ENCODE measurements at places on chromosomes 5 and 9.

- DNase-seq, result no peak
Measured at GRCh38 chr9:134502809-134503211, 138.8 kb upstream of the COL5A1 start.

DNA sequence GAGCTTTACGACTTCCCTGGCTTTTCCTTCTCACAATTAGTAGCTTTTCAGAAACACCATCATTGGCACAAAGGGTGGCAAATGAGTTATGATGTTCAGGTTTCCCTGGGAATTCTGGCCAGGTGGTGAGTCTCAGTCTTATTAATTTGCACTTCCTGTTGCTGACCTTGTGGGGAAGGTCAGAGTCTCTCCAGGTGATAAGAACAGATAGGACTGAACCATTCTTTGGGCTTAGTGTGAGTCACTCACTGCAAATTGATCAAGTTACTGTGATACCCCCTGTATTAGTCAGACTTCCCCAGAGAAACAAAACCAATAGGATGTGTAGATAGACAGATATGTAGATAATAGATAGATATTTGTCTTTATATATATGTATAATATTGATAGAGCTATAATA lies 53.8 kb upstream of the RANBP3L start:
- no peak for DNase-seq

DNA sequence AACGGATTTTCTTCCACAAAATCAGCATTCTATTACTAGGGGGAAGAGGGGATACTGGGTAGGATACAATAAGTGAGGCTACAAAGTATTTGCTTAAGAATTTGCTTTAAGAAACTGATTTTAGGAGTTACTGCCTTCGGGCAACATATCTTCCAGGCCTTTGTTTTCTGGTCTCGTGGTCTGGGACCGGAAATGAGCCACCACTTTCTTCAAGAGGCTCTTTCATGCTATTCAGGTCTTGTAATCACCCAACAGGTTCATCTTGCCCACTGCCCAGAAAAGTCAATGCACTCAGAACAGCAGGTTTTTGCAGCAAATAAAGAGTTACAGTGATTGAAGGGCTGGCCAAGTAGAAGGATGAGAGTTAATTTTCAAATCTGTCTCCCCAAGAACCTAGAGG lies 6.6 kb upstream of the AOPEP start:
- DNase-seq, result no peak

- no peak for DNase-seq
Measured at GRCh38 chr9:33300546-33300945, 10.2 kb downstream of the NFX1 start.

DNA sequence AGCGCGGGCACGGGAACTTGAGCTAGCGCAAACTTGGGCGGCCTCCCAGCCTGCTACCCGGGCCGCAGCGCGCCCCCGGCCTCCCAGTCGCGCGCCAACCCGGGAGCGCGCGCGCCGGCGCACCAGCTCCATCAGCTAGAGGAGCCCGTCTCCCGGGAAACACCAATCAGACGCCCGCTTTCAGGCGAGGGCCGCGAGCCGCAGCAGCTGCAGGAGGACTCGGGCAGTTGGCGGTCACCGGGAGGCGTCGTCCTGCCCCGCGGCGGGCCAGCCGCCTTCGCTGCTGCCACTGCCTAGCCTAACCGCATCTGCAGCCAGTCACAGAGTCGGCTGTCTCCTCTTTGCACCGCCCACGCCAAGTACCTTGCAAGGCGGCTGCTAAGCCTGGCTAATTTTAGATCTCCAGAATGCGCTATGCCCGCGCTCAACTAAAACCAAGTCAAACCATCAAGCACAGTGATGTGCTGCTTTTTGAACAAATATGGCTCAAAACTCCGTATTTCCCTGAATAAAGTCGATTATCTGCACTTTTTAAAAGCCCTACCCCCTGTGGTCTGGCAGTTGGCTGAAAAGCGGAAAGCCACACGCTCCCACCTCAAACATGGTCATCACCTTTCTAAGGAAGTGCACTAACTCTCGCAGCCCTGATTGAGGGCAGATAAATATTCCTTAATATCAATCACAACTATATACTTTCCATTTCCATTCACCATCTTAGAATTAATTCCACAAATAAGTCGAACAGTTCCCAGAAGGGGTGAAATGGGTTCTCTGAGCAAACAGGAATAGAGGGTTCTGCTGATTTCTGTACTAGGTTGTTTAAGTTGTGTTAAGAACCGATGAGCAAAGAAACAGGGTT lies 221.8 kb downstream of the MEF2C start:
- DNase-seq, result no peak

DNA sequence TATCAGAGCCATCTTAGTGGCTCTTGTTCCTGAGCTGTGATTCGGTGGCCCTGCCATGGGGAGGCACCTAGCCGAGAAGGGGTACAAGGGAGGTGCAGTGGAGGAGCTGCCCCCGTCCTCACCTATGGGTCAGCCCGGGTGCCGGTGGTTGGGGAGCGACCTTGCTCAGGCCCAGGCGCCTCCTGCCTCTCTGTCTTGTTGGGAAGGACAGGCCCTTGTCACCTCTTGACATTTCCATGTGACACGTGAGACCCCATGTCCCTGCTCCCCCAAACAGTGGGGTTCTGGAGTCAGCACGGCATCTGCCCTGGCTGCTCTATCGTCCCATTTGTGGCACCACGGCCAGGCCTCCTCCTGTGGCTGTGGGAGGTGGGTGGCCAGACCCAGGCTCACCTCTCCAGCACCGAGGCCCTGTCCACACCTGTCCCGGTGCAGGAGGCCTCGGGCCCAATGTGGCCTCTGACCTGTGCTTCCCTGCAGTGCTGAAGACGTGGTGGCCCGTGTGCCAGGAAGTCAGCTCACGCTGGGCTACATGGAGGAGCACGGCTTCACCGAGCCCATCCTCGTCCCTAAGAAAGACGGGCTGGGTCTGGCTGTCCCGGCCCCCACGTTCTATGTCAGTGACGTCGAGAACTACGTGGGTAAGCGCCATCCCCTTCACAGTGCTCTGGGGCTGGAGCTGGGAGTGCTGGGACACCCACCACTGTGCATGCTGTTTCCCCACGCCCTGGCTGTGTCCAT lies 68.9 kb downstream of the PHF2 start:
- DNase-seq, result no peak

- DNase-seq, result no peak
Measured at GRCh38 chr9:1300941-1301340, 250.8 kb downstream of the DMRT2 start.

GRCh38 chr9:120926397-120926928 lies at the start of gene TRAF1:
TSS of gene TRAF1 (minus strand) at chr9:120926796. CDS start at chr9:120926075, 721 bp downstream.
- DNase-seq, result no peak

- no peak for DNase-seq
Measured at GRCh38 chr5:90421136-90421535, 11.6 kb upstream of the CETN3 start.

DNA sequence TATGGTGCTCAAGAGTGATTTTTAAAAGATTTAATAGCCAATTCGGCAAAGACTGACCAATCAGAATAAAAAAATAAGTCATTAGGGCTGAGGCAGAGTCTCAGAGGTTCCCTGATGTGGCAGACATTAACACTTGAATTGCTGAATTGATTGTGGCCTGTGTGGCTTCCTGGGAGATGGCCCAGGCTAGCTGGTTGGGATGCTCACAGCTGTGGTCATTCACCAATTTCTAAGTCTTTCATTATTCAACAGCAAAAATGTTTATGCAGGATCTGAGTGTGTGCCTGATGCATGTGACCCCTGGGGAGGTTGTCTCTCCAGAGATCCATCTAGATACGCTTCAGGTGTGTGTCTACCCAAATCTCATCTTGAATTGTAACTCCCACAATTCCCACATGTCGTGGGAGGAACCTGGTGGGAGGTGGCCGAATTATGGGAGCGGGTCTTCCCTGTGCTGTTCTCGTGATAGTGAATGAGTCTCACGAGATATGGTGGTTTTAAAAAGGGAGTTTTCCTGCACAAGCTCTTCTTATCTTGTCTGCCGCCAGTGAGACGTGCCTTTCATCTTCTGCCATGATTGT lies 632.6 kb upstream of the SEMA6A start:
- DNase-seq, result no peak
